T-helper 9 cell (primary cell): ENCODE measurements at places on chromosomes 5 and 9.

- DNase-seq = peak; percentile 16
Observed at GRCh38 chr5:82349652-82350051, 71.5 kb upstream of the RPS23 start.

- DNase-seq = no peak
Observed at GRCh38 chr5:67512758-67513157, 316.2 kb upstream of the CD180 start.

DNA sequence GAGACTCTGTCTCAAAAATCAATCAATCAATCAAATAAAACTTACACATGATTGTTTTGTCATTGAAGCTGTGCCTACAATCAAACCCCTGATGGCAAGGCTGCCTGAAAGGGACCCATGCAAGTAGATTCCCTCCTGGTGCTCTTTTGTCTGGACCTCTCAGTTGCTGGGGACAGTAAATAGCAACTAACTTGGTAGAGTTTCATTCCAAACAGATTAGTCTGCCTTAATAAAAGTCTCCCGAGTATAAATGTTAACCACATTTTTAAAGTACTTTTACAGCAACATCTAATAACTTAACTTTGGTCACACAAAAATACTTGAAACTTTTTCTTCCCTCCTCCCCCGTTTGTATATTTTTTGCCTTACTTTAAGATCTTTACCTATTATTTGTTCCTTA is 105.5 kb downstream of the FEM1C start:
- no peak for DNase-seq

GRCh38 chr5:81065492-81065891 is 105.3 kb downstream of the RASGRF2 start:
- DNase-seq = no peak

- DNase-seq = no peak
Observed at GRCh38 chr5:64765804-64766504, 2.5 kb downstream of the SREK1IP1 start.

GRCh38 chr9:19114680-19115270 is 12.1 kb upstream of the HAUS6 start:
- DNase-seq = no peak

DNA sequence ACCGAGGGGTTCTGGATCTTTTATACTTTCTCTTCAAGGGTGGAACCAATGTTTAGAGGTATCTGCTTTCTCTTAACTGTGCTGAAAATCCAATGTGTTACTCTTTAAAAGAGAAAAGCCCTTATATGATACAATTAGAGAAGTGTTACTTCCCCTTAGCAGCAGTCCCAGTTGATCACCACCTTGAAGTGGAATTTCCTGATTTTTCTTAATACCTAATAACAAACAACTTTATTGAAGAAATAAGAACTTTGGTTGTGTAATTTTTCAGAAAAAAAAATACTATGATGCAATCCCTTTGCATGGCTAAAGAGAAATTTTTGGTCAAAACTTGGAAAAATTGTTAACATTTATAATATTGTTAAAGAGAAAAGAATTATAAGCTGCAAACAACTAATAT is 24.7 kb downstream of the SLC1A3 start:
- DNase-seq = no peak

DNA sequence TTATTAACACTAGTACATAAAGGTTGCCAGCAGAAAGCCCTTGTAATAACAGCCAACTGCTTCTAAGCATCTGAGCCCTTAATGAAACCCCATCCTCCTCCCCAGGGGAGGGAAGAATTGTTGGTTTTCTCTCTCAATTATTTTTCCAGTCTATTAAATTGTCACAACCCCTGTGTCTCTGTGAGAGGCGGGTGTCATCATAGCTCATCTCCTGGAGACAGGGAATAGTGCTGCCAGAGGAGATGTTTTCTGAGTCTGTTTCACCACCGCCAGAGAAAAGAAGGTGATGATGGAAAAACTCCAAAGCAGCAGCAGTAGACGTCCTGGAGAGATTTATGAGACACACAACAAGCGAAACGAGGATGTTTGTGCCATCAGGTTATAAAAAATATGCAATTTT is 271.1 kb upstream of the NMUR2 start:
- no peak for DNase-seq

- DNase-seq = no peak
Observed at GRCh38 chr5:17713301-17713700, 79.0 kb downstream of the TAF11L14 start.

- DNase-seq = no peak
Observed at GRCh38 chr5:10331341-10331796, 22.1 kb upstream of the MARCHF6 start.

- DNase-seq = no peak
Observed at GRCh38 chr9:81621785-81622259, 67.5 kb downstream of the TLE1 start.

GRCh38 chr9:116320290-116320689 is 166.7 kb downstream of the PAPPA start:
- no peak for DNase-seq

DNA sequence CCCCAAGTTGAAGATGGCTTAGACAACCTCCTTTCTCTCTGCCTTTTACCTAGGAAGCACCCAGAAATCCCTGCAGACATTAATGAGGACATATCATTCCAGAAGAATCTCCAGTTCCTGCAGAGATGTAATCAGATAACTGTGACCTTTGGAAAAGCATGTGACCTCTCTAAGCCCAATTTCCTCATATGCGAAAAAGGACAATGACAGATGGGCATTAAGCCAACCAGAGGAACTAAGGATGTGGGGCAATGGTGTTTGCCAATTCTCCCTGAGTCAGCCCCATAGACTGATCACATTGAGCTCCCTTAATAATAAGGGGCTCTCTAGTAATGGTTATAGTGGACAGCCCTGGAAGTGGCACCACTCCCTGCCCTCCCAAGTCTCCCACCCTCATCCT is 10.1 kb upstream of the FOXI1 start:
- no peak for DNase-seq

GRCh38 chr9:137801023-137801319 is 76.6 kb upstream of the CACNA1B start:
- no peak for DNase-seq

GRCh38 chr9:26264709-26265601 is 586.7 kb upstream of the TUSC1 start:
- DNase-seq = no peak

DNA sequence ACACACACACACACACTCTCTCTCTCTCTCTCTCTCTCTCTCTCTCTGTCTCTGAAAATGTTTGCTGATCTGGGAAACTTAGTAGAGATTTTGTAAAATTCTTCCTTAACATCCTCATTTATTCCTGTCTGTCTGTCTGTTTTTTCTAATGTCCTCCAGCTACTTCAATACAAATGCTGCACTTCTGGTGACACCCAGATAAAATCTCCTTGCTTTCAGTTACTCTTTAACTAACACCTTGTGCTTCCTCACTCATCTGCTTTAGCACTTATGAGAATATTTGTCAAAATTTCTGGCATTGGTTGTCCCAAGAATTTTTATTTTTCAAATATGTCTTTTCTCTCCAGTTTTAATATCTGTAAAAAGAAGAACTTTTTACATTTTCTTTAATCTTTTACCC is 35.0 kb upstream of the ARRDC3 start:
- DNase-seq = no peak

GRCh38 chr5:146112476-146112875 is 7.1 kb upstream of the PLAC8L1 start:
- DNase-seq = no peak

GRCh38 chr5:174354571-174354970 is 309.1 kb downstream of the NSG2 start:
- DNase-seq = no peak

DNA sequence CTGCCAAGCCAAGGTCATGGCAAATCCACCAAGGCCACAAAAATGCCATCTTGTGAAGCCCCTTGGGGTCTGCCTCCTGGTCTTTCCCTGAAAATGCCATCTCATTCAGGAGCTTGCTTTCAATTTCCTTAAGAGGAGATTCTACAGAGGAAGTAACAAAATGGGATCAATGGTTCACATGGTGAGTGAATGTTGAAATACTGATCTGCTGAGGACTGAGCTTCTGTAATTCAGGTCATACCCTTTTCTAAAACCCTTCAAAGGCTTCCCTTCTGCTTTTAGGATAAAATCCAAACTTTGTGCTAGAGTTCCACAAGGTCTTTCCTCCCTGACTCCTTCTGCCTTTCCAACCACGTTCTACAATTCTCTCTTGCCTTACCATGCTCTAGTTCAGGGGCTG is 24.7 kb upstream of the NR3C1 start:
- no peak for DNase-seq

GRCh38 chr5:15683332-15683731 is 183.4 kb downstream of the FBXL7 start:
- no peak for DNase-seq

GRCh38 chr5:133967698-133968203 is 674 bp downstream of the C5orf15 start:
- DNase-seq = no peak

DNA sequence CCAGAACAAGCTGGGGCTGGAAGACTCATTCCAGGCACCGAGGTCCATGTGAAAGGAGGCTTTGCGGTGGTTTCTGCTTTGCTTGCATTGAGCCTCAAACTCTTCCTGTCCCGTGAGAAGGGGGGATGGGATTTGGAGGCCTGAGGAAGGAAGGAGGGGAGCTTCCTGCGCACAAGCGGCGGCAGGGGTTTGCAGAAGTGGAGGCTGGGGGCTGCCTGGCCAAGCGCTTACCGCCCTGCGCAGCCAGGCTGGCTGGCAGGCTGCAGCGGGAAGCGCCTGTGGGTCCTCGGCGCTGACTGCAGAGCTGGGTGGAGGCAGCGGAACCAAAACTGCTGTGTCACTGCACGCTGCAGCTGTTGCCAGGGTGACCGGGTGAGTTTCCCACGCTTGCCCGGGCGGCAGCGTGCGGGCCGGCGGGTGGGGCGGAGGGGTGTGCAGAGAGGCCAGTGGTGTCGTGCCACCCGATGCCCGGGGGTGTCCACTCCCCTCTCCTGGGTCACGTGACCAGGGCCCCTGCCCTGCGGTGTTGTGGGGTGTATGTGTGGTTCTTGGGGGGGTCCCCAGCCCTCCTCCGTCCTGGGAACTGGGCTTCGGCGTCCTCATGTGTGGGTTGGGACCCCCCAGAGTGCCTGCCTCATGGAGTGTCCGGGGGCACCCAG is 81.0 kb downstream of the RXRA start:
- DNase-seq = peak; percentile 59

DNA sequence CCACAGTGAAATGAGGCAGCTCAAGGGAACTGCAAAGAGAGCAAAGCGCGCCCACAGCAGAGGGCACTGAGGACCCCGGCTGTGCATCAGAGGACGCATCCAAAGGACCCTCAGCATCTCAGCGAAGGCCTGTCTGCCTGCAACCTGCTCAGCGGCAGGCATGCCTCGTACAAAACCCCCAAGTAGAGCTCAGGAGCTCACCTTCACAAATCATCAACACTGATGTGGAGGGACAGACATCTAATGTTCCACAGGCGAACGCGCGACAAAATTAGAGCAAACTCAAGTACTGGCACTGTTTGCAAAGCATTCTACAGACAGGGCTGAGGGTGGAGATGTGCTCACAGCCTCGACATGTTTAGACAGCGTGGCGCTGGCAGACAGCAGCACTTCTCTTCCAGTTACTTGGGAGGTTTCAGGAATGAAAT is 81.0 kb downstream of the DCP2 start:
- no peak for DNase-seq

DNA sequence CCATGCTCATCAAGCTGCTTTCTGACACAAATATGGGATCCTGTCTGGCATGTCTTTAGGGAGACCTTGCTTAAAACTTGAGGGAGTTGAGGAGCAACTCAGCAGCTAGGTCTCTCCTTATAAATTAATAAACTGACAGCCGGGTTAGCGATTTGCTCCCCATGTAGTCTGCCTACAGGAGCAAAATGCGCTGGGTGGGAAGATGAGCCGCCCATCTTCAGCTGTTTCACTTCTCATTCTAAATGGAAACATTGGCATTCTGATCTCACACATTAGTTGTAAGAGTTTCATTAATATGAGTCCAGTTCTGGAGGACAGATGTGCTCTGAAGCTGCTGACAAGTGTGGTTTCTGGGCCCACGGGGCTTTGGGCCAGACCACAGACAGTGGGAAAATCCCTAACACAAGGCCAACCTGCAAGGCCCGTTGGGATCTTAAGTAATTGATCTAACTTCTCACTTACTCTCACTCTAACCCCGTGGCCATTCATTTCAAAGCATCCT is 197.0 kb downstream of the MCTP1 start:
- DNase-seq = no peak
